Stimulated activated CD4-positive, alpha-beta T cell treated with anti-CD3 and anti-CD28 coated beads, Interleukin-1b, Interleukin-23, amount 100 ng/mL, for 4 hours (primary cell): ENCODE measurements at places on chromosomes 12 and 14.

DNA sequence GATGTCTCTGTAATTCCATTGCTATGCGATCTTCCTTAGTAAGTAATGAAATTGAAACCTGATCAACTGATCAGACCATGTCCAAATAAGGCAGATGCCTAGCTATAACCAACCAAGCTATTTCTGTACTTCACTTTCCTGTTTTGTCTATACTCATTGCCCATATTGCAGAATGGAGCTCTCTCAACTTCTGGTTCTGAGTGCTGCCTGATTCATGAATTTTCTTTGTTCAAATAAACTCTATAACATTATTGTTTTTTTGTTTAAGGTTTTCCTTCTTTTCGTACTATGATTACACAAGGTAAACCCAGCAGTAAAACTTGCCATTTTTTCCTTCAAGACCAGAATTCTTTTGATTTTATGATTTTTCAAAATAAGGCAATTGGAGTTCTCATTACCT is 16.3 kb downstream of the COX16 start:
- DNase-seq: no peak

- DNase-seq: no peak
Measured at GRCh38 chr14:64703395-64704142, 655 bp upstream of the PLEKHG3 start.

GRCh38 chr14:87837296-87837695 is 155.7 kb downstream of the GALC start:
- no peak for DNase-seq

DNA sequence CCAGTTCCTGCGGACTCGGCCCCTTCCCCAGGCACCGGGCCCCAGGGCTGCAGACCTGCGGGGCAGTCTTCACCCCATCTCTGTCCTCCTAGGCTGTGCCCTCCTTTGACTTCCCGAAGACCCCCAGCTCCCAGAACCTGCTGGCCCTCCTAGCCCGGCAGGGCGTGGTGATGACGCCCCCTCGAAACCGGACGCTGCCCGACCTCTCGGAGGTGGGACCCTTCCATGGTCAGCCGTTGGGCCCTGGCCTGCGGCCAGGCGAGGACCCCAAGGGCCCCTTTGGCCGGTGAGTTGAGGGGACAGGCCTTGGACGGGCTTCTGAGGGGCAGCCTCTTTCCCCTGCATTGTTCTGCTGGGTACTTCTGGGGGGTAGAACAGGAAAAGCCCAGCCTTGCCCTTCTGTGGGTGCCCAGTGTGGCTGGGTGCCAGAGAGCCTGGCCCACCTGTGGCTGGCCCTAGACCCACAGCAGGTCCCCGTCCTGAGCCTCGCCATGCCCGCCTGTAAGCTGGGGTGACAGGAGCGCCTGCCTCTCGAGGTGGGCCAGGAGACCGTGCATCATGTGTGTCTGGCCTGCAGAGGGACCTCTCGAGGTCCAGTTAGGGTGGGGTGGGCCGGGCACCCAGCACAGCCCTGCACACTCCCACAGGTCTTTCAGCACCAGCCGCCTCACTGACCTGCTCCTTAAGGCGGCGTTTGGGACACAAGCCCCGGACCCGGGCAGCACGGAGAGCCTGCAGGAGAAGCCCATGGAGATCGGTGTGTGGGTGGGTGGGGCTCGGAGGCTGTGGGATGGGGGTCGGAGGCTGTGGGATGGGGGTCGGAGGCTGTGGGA is 12.6 kb upstream of the PUS1 start:
- DNase-seq: no peak

DNA sequence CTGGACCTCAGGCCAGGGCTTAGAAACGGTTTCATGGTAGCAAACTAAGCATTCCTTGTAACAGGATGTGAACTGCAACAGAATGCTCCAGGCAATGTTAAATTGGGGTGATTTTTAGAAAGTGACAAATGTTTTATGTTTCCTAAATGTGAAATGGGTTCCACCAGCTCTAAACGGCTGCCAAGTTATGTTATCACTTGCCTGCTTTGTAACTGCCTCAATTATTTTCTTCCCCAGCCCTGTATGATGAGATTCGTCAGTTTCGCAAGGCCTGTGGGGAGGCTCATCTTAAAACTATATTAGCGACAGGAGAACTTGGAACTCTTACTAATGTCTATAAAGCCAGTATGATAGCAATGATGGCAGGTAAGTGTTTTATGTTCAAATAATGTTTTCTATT is 70.9 kb downstream of the DERA start:
- no peak for DNase-seq

DNA sequence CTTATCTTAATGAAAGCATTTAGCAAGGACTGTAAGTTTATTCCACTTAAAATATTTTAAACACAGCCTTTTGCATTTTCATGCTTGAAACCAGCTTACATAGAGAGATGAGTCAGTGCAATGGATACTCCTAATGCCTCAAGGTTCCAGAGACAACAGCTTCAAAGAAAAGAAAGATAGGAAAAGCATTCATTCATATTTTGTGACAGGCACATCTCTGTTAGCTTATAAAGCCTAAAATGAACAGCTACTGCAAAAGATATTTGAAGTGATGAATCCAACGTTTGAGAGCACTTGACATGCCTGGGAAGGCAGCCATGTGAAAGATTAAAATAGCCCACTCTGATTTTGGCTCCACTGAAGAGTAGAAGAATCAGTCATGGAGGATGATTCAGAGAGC is 814.5 kb downstream of the RPS29 start:
- no peak for DNase-seq

- DNase-seq: no peak
Measured at GRCh38 chr12:100688451-100688864, 106.1 kb upstream of the ANO4 start.

DNA sequence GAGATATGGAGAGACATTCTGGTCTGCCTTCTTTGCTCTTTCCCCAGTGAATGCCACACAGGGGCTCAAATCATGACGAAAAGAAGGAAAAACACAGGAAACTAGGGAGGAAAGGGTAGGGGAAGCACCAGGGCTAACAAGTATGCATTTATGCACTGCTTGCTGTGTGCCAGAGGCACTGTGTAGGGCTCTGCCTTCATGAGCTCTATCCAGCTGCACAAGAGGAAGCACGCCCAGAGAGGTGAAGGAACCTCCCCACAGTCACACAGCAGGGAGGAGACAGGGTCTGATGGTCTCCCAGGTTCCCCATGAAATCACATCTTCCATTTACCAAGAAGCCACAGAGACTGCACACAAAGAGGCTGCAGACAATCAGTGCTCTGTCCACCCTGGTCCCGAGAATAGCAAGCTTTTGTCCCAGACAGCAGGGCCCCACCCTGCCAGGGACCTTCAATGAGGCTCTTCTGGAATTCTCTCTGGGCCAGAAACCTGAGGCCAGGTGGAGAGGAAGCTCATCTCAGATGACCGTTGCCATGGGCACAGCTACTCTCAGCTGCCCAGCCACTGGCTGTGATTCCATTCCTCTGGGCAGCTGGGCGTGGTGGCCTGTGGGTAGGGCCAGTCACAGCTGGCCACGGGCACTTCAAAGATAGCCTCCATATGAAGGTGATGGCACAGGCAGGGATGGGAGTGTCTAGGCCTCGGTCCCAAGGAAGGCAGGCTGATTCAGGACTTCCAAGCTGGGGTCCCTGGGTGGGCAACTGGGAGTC is 7.3 kb upstream of the TRPV4 start:
- no peak for DNase-seq

GRCh38 chr12:47617476-47617875 is 88.4 kb downstream of the RPAP3 start:
- no peak for DNase-seq

DNA sequence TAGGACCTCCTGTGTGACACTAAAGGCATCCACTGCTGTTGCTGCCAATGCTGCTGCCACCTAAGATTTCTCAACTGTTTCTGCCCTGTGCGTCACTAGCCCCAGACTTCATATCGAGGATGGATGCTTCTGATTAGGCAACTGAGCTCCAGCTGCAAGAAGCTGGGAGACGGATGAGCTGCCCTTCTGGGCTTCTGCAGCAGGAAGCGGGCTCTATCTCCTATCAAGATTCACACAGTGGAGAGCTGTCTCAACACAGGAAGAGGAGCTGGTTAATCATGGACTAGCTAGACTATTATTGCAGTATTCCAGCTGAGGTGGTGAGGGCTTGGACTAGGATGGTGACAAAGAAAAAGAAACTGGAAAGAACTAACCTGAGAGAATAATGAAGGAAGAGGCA is 59.2 kb upstream of the PELI2 start:
- no peak for DNase-seq

- DNase-seq: no peak
Measured at GRCh38 chr14:22073801-22074200, 400.2 kb upstream of the OR4E1 start.

DNA sequence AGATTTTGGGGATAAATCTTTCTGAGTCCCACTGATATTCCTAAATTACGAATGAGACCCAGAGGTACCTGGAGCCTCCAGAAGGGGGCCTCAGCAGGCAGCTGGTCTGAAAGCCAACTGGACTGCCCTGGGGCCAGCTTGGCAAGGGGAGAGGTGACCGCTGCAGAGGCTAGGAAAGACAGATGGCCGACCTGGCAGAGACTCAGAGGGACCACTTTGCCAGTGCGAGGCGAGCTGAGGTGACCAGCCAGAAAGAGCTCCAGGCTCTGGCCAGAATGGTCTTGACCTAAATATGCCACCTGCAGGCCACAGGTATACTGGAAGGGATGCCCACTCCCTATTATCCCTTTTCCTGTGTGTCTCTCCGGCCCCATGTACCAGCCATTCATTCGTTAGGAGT is 256.8 kb upstream of the GARIN6 start:
- no peak for DNase-seq

DNA sequence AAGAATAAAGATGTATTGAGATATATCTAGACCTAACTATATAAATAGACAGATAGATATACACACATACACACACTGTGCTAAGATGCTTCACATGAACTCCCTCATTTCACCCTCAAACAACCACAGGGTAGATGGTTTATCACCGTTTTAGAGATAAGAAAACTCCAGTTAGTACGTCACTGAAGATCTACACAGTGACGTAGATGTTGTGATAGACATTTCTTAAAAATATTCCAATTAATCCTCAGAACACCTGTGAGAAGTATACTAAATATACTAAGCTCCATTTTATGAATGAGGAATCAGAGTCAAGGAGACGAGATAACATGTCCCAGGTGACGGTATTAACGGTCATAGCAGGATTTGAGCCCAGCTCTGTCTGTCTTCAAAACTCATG is 31.5 kb downstream of the CCDC60 start:
- no peak for DNase-seq

- no peak for DNase-seq
Measured at GRCh38 chr12:120735181-120735580, 9.6 kb downstream of the ACADS start.

- no peak for DNase-seq
Measured at GRCh38 chr14:92886337-92886736, 36.6 kb upstream of the CHGA start.

DNA sequence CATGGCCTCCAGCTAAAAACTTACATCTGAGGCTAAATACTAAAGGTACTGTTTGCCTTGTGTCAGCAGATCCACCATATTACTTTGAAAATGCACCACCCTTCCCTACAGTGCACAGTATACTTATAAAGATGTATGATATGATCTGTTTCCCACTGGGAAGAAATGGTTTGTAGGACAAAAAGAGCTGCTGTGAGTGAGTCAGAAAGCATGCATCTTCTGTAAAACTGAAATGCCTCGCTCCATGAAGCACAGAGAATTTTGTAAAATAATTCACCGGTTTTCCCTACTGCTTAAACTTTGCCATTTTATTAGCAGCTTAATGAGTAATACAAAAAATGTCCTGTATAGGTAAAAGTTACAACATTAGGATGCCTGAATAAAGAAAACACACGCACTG is 68.8 kb downstream of the MDGA2 start:
- DNase-seq: no peak

GRCh38 chr14:99530407-99531155 is 49.4 kb downstream of the CCNK start:
- DNase-seq: no peak

DNA sequence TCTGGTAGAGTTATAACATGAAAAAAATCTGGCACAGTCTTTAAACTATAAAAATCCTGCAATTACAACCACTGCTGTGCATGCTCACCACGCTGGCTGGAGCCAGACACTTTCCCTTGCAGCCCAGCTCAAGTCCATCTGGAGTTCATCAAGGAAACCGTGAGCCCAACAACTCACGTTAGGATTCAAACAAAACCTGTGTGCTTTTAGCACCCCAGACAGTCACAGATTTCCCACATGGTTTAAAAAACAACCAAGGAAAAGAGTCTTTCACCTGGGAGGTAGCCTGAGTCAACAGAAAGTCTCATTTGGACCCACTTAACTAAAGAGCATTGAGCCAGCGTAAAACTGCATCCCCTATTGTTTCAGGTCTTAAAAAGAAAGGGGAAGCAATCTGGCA is 4.7 kb downstream of the LRIG3 start:
- no peak for DNase-seq

- no peak for DNase-seq
Measured at GRCh38 chr12:2998789-2999264, 39.6 kb downstream of the TEAD4 start.

DNA sequence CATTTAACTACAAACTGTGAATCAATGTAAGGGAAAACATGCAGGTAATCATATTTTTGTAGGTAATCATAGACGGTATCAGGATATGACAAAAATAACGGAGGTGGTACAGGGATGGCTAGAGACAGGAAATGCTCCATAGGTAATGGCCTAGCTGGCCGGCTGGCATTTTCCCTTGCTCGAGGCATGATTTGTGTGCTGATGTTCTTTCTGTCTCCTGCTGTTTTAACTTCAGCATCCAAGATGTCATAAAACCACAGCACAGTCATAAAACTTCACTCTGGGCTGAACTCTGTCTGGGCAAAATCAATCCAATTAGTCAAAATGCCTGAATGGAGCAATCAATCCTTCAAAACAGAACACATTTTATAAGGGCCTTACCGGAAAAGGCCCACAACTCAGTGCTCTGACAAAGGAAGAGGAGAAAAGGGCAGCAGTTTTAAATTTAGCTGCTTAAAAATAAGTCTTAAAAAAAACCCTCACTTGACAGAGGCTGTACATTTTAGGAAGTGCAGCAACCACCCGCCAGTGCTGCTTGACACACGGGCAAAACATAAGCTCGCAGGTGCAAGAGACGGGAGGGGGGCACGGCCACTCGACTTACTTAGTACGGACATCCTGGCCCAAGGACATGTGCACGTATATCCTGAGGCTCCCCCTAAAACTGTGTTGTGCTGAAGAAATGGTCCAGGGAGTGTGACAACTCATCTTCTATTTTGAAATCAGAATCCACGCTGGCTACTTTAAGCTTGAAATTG is 40.5 kb upstream of the GPR68 start:
- no peak for DNase-seq

DNA sequence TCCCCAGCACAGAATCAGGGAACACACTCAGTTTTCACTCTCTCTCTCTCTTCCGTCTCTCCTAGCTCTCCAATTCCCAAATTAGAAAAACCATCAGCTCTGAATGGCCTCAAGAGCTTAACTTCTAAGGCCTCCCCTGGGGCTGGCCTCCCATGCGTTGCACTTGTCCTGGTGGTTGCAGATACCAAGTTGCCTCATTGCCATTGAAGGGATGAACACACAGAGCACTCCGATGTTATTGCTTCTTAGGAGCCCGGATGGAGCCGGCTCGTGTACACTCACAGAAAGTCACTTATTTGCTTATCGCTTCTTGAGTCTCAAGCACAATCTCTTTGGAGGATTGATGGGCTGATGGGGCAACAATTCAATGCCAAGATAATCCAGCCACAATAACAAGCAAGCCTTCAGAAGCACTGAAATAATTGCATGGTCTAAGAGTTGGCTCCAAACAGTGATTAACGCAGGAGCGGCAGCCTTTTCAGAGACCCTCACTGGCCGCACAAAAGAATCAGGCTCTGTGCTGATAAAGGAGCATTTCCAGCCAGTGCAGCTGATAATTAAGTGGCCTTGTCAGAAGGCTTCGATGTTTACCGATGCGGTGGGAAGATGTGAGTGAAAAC is 175.8 kb upstream of the TMEM132C start:
- DNase-seq: no peak
